Adipose tissue (tissue), 3 donors: ENCODE measurements at places on chromosomes 4 and X. TPM values are rescaled to one million over a fixed set of nuclear protein-coding genes. Genes with fewer than 3 reads are reported as not detected.

ETDA gene
- polyA plus RNA-seq = not detected

CEP135 gene
- polyA plus RNA-seq = 2.1 TPM

FATE1 gene
- 0.15 TPM for polyA plus RNA-seq

MAGEB10 gene
- not detected for polyA plus RNA-seq

PNMA5 gene
- 0.03 TPM for polyA plus RNA-seq

FAM53A gene
- 1.5 TPM for polyA plus RNA-seq

GAGE12H gene
- polyA plus RNA-seq = not detected

CCDC120 gene
- polyA plus RNA-seq = 1.4 TPM

MAGEA12 gene
- not detected for polyA plus RNA-seq

YY2 gene
- polyA plus RNA-seq = 1.3 TPM

AR gene
- 6.3 TPM for polyA plus RNA-seq

NDNF gene
- 0.34 TPM for polyA plus RNA-seq

TMSB15A gene
- 0.53 TPM for polyA plus RNA-seq

AFAP1 gene
- polyA plus RNA-seq = 11.8 TPM

UGT2A1 gene
- not detected for polyA plus RNA-seq

GAGE2A gene
- not detected for polyA plus RNA-seq

AKAP14 gene
- polyA plus RNA-seq = not detected

SLC6A14 gene
- 0.11 TPM for polyA plus RNA-seq

NUDT9 gene
- 21.8 TPM for polyA plus RNA-seq

KDR gene
- polyA plus RNA-seq = 3.8 TPM

TCP11X2 gene
- 0.05 TPM for polyA plus RNA-seq

CYBB gene
- polyA plus RNA-seq = 19.8 TPM

AREG gene
- polyA plus RNA-seq = 38.4 TPM

XKRX gene
- not detected for polyA plus RNA-seq

ARR3 gene
- not detected for polyA plus RNA-seq

MAMLD1 gene
- polyA plus RNA-seq = 4.8 TPM

PNMA6A gene
- 0.68 TPM for polyA plus RNA-seq

PPA2 gene
- 53.0 TPM for polyA plus RNA-seq

TRIM61 gene
- polyA plus RNA-seq = 2.0 TPM

DCHS2 gene
- polyA plus RNA-seq = 0.12 TPM

USP51 gene
- 0.48 TPM for polyA plus RNA-seq

IL3RA gene
- 19.0 TPM for polyA plus RNA-seq

TREX2 gene
- polyA plus RNA-seq = 0.90 TPM

PAGE2B gene
- not detected for polyA plus RNA-seq

NMU gene
- polyA plus RNA-seq = not detected

VCX3A gene
- polyA plus RNA-seq = not detected

MAGEA4 gene
- polyA plus RNA-seq = not detected

MAOB gene
- polyA plus RNA-seq = 111 TPM

RHOXF2 gene
- polyA plus RNA-seq = not detected

FMR1NB gene
- not detected for polyA plus RNA-seq

PLAC1 gene
- not detected for polyA plus RNA-seq

TMEM35A gene
- 0.28 TPM for polyA plus RNA-seq

GPR143 gene
- polyA plus RNA-seq = 0.58 TPM

SMPX gene
- polyA plus RNA-seq = 0.45 TPM

PAGE4 gene
- not detected for polyA plus RNA-seq

EPGN gene
- polyA plus RNA-seq = 0.06 TPM

XK gene
- polyA plus RNA-seq = 0.22 TPM

SATL1 gene
- not detected for polyA plus RNA-seq

GUCY1A1 gene
- 6.1 TPM for polyA plus RNA-seq

HERC6 gene
- 5.2 TPM for polyA plus RNA-seq

FGD1 gene
- 1.7 TPM for polyA plus RNA-seq
